Stimulated activated CD4-positive, alpha-beta T cell treated with anti-CD3 and anti-CD28 coated beads, Interleukin-1b, Interleukin-23, amount 100 ng/mL, for 1 hour (primary cell): ENCODE measurements at places on chromosomes 1 and 21.

DNA sequence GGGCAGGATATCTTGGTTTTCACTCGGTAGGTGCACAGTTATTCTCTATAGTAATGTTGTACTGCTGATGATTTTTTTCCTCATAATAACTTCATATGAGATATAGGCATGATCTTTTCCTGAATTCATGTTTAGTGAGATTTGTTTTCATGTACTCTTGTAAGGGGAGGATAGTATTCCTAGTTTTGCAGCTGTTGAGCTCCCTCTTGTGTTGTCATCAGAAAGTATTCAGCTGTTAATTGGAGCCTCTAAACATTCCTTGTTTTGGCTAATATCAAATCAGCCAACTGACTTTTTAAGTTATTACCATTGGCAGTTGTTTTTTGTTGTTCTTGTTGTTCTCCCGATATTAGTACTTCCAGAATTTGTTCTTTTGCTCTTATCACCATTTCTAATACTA, 24.4 kb downstream of the OR10R2 start:
- DNase-seq, result no peak

GRCh38 chr1:163104385-163105099, 35.4 kb downstream of the RGS4 start:
- DNase-seq, result no peak

GRCh38 chr1:145716641-145717345, 2.5 kb upstream of the CD160 start:
- DNase-seq, result no peak

- DNase-seq, result no peak
Measured at GRCh38 chr1:53373246-53373645, 45.4 kb upstream of the LRP8 start.

DNA sequence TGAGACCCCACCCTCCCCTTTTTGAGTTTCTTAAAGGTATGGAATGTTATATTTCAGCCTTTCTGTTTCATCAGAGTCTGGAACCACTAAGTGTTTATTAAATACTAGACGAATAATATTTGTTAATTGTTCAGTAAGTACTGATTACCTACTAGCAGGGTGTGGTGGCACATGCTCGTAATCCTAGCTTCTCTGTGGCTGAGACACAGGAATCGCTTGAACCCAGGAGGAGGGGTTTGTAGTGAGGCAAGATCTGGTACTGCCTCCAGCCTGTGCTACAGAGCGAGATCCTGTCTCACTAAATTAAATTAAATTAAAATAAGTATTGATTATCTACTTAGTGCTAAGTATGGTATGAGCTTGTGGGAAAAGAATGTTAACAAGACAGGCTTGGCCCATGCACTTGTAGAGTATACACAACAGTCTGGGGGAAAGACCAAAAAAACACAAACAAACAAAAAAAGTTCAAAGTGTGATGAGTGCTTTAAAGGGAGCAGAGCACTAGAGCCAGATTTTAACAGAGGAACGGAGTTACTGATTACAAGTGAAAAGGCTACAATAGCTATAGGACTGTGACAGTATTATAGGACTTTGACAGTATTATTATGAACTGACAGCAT, 2.4 kb downstream of the CEPT1 start:
- no peak for DNase-seq

DNA sequence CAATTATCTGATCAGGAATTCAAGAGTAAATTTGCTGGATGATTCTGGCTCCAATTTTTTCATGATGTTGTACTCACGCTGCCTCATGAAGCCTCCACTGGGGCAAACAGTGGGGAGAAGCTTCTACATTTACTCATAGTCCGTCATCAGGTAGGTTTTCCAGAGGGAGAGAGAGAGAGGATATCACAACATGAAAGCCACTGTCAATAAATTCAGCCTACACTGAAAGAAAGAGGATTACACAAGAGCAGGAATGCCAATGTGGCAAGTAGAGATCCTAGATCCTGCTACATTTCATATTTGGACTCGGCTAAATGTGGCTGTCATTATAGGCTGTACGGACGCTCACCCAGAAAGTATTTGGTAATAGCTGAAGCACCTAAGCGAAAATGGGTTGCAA, 819.9 kb downstream of the BRINP3 start:
- DNase-seq, result no peak

DNA sequence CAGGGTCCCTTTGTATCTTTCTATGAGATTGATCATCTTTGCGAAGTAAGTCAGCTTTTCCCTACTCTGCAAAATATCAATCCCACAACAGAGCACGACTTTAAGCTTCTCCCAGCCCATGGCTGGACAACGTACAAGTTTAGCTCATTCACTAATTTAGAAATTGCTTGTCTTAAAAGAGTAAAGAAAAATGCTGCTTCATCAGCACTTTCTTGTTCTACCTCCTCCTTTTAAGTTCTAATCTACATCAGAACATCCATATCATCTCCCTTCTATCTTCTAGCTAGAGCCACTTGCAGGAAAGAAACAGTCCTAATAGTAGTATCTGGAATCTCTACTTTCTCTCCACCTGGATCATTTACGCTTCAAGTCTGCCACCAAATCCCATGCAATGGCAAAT, 441.2 kb upstream of the ESRRG start:
- DNase-seq, result no peak

DNA sequence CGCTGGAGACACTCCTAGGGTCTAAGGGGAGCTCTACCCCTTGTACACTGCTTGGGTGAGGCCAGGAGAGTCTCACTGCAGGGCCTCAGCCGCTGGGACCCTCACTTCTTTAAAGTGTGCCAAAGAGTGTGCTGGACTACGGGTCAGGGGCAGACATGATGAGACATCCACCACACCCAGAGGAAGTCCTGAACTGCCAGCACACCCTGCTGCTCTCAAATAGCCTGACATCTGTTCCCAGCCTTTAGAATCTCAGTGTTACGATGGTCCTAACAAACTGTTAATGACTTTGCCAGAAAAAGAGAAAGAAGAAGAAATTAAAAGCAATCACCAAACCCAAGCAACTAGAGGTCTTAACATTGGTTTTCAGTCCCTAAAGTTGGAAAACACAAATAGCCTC, 49.0 kb downstream of the MRPL37 start:
- no peak for DNase-seq

- no peak for DNase-seq
Measured at GRCh38 chr1:27339213-27339612, 2.6 kb upstream of the SYTL1 start.

- DNase-seq, result no peak
Measured at GRCh38 chr1:16117369-16117768, 38.5 kb downstream of the EPHA2 start.

DNA sequence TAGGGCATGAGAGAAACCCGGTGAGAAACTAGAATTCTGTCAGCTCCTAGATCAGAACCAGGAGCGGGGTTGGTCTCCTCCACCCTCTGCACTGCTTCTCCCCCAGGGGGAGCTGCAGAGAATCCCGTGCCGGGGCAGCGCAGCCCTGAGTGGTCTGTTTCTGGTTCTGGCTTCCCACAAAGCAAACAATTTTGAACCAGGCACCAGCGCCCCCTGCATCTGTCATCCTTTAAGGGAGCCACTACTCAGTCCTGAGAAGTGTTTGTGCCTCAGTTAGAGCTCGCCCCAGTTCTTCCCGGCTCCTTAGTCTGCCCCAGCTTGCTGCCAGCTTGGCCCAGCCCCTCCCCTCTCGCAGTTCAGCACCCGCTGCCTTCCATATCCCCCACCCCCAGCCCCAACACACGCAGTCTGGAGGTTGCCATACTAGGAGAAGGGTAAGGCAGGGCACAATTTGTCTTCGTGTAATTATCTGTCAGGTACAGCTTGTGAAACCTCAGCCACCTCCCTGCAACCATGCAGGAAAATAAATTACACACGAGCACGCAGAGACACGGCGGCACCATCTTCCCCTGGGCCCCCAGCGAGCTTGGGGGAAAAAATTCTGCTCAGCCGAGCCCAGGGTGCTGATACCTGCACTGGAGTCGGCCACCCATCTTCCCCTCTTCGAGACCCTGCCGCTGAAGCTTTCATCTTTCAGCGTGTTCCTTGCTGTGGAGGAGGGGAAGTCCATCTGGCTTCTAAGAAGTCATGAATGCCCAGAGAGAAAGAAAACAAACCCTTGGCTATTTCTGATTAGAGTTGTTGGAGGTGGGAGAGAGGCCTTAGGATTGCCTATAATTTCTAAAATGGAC, 62.6 kb upstream of the CD1D start:
- DNase-seq, result peak; percentile 23

DNA sequence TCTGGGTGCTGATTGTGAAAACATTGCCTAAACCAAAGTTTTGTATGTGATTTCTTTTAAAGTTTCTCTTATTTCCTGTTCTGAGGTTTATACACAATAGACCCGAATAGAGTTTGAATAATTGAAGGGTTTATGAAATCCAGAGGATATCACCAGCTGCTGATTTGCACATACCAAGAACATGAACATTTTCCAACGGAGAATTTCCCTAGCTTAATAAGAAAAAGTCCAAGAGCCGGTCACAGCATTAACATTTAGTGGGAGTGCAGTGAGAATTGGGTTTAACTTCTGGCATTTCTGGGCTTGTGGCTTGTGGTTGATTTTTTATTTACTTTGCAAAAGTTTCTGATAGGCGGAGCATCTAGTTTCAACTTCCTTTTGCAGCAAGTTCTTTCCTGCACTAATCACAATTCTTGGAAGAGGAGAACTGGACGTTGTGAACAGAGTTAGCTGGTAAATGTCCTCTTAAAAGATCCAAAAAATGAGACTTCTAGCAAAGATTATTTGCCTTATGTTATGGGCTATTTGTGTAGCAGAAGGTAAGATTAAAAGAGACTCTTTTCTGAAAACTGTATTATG, at the start of gene CFH:
Gene CFH, plus strand, starts transcription at position 407 of the 579 bp plus-strand sequence. Its CDS starts 75 bp downstream, at position 482.
- no peak for DNase-seq

DNA sequence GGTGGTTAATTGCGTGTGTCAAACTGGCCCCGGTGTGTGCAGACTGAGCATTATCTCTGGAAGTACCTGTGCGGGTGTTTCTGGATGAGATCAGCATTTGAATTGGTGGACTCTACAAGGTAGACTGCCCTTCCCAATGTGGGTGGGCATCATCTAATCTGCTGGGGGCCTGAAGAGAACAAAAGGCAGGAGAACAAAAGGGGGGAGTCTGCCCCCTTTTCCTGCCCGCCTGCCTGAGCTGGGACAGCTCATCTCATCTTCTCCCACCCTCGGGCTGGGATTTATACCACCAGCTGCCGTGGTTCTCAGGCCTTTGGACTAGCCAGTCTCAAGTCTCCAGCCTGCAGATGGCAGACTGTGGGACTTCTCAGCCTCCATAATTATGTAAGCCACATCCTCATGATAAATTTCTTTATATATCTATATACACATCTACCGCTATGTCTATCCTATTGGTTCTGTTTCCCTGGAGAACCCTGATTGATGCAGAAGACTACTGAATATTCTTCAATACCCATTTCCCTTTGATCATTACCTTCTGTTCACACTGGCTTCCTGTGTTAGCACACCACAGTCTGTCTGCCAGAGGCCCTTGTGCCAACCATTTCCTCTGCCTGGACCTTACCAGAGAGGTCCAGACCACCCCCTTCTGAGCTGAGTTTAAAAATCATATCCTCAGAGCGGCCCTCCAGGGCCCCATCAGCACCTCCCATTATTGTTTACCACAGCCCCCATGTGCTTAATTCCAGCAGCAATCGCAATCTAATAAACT, 25.2 kb downstream of the RCAN1 start:
- no peak for DNase-seq

DNA sequence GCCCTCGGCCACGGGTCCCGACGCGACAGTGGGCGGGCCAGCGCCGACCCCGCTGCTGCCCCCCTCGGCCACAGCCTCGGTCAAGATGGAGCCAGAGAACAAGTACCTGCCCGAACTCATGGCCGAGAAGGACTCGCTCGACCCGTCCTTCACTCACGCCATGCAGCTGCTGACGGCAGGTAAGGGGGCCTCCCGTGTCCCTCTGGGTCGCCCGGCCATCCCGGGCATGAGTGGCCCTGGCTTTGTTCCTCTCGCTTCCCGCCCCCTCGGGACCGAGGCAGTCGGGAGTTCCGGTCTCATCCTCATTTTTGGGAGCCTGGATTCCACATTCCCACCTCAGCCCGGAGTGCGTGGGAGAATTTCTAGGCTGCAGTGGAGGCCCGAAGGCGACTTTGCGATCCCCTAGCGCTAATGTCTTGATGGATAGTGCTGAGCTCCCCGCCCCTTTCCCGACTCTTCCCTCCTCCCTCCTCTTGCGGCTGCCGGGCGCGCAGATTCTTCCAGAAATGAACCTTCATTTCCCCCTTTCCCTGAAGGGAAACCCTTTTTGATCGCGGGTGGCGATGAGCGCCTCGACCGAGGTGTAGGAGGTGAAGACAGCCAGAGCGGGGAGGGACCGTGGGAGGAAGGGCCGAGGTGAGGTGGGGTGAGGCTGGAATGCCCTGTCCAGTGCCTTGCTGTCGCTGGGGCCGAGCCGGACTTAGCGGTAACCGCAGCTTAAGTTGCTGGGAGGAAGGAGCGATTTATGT, 705 bp downstream of the KHDRBS1 start:
- DNase-seq, result no peak

DNA sequence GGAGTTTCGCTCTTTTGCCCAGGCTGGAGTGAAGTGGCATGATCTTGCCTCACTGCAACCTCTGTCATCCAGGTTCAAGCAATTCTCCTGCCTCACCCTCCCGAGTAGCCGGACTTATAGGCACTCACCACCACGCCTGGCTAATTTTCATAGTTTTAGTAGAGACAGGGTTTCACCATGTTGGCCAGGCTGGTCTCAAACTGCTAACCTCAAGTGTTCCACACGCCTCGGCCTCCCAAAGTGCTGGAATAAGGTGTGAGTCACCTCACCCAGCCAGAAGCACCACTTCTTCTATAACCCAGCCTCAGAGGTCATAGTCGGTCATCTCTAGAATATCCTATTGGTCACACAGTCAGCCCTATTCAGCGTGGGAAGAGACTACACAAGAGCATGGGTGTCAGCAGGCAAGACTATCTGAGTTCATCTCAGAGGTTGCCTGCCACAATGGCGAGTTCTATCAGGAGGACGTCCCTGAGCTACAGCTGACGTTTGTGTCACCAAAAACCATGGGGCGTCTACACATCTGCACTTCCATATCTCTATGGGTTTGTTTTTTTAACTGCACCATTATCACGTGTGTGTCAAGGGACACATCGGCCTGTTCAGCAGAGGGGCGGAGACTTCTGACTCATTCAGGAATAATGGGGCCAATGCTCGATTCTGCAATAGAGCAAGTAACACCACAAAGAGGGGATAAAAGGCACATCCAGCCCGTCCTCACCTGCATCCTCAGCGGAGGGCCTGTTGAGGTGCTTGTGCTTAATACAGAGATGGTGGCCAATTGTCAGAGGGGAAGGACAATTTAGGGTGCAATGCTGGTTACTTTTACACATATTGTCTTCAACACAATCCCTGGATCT, 256.3 kb upstream of the IRF2BP2 start:
- DNase-seq, result no peak
